ENCODE measurements at places on chromosomes 5 and 9.

- peak; percentile 59 for DNase-seq
These were observed 1.9 kb upstream of the SPDL1 start for GRCh38 chr5:169581580-169582227.

GRCh38 chr5:65874241-65874640 lies 52.1 kb upstream of the ERBIN start:
- no peak for DNase-seq

GRCh38 chr5:83414601-83415000 lies 56.9 kb upstream of the VCAN start:
- no peak for DNase-seq

DNA sequence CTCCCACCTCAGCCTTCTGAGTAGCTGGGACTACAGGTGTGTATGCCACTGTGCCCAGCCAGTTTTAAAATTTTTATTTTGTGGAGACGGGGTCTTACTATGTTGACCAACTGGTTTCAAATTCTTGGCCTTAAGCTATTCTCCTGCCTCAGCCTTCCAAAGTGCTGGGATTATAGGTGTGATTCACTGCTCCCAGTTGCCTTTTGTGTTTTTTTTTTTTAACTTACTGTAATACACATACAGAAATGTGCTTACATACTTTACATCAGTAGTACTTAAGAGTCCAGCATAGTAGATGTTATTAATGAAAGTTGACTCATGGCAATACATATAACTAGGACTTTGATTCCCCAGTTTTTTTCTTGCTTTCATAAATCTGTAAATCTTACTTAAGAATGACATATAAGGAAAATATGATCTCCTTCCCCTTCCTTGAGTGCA lies 4.7 kb downstream of the MAN2A1 start:
- no peak for DNase-seq

GRCh38 chr9:20624201-20625002 lies 2.1 kb upstream of the MLLT3 start:
- DNase-seq: peak; percentile 35

DNA sequence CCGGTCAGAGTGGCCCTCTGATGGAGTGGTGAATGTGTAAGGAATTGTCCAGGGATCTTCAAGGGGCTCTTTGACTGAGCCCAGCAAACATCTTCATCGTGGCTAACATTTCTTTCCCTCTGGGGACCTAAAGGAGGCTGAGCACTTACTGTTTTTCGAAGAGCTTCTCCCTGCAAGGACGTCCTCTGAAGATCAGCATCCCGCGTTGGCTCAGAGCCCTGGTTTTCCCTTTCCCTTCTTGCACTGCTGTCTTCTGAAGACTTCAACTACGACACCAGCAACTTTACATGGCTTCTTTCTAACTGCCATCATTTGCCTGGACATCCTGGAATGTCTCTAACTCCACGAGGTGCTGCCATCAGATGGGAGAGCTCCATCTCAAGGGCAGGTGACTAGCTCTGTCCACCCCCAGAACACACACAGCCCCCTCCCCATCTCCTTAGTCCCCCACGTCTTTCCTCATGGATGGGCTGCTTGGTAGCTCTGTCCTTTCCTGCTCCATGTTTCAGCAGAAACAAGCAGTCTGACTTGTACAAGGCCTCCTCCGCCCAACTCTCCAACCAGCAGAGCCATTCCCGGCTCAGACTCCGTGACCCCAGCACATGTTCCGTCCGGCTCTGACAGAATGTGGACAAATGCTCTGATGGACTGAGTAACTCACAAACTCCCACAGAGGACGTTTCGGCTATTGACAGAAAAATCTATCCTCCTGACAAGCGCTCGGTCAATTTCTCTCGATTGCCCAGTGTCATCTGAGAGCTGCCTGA lies 17.1 kb downstream of the SHB start:
- no peak for DNase-seq

DNA sequence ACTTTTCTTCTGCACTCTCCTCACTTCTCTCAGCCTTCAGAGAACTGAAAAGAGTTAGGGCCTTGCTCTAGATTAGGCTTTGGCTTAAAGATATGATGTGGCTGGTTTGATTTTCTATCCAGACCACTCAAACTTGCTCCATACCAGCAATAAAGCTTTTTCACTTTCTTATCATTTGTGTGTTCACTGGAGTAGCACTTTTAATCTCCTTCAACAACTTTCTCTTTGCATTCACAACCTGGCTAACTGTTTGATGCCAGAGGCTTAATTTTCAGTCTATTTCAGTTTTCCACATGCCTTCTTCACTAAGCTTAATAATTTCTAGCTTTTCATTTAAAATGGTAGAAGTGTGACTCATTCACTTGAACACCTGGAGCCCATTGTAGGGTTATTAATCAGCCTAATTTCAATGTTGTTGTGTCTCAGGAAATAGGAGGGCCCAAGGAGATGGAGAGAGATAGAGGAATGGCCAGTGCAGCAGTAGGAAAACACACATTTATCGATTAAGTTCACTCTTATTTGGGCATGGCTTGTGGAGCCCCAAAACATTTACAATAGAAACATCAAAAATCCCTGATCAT lies 5.9 kb downstream of the ATPSCKMT start:
- DNase-seq: no peak

DNA sequence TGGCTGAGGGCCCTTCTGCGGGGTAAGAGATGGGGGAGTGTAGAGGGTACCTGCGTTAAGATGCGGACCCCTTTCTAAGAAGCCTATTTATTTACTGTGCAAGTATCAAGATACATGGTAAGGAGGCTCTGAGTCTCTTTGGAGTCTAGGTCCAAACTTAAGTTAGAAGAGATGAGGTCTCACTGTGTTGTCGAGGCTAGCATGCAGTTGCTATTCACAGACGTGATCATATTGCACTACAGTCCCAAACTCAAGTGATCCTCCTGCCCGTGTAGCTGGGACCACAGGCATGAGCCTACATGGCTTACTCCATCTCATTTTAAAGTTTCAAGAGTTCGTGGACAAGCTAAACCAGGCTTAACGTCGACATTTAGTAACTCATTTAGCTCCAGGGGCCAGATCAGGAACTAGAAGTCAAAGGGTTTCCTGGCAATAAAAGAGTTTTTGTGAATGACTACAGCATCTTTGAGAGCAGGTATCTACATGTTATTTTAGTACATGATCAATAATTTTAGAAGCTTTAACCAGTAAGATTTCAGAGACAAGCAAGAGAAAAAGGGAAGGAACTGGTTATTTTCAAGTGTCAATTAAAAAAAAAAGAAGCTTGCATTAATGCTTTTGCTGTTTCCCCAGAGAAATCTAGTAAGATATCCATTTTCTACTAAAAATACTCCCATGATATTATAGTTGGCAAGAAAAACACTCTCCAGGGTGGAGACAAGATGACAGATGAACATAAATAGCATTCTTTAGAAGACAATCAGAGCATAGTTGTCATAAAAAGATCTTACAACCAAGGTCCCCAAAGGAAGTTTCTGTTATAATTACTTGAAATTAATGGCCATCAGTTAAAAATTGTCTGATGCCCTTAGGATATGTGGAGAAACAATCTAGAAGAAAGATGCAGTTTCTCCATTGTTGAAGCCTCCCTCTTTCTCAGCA lies 141.3 kb downstream of the SCAMP1 start:
- no peak for DNase-seq

GRCh38 chr5:176980818-176981217 lies 25.8 kb downstream of the UIMC1 start:
- no peak for DNase-seq

- no peak for DNase-seq
These were observed 5.4 kb upstream of the CEP72 start for GRCh38 chr5:606526-607399.

DNA sequence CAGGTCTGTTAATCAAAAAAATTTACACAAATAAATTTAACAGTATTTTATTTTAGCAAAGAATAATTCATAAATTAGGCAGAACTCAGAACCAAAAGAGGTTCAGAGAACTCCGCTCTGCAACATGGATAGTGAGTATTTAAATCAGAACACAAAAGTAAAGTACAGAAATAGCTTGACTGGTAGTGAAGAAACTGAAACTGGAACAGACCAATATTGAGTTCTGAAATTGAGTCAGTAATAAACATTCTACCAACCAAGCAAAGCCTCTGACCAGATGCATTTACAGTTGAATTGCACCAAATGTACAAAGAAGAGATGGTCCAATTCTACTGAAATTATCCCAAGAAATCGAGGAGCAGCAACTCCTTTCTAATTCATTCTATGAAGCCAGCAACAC lies 1542.8 kb downstream of the EFNA5 start:
- no peak for DNase-seq

- DNase-seq: no peak
These were observed 248.1 kb downstream of the PDE4D start for GRCh38 chr5:59645380-59645779.

DNA sequence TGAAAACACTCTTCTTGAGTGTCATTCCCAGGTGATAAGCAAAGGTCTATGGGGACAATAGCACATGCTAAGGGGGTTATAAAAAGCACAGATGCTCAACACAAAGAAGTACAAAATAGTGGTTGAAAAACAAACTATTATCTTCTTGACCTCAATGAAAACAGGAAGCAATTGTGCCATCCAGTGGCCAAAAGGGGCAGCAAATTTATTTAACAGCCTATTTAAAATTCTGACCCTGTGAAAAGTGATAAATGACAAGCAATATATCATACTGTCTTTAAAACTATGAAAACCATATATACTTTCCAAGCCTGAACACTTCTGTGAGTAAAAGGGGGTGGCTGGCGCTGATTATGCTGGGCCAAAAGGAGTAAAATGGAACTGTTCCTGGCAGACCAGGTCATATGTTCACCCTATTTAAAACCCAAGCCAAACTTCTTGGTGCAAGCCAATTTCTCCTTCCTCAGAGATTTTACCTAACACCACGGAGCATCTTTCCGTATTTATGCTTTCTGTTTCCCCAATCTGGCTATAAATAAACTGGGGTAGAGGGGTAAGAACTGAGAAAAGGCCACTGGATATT lies 29.7 kb downstream of the TEX10 start:
- peak; percentile 11 for DNase-seq

- DNase-seq: no peak
These were observed 12.9 kb downstream of the ADRA1B start for GRCh38 chr5:159929176-159929575.

DNA sequence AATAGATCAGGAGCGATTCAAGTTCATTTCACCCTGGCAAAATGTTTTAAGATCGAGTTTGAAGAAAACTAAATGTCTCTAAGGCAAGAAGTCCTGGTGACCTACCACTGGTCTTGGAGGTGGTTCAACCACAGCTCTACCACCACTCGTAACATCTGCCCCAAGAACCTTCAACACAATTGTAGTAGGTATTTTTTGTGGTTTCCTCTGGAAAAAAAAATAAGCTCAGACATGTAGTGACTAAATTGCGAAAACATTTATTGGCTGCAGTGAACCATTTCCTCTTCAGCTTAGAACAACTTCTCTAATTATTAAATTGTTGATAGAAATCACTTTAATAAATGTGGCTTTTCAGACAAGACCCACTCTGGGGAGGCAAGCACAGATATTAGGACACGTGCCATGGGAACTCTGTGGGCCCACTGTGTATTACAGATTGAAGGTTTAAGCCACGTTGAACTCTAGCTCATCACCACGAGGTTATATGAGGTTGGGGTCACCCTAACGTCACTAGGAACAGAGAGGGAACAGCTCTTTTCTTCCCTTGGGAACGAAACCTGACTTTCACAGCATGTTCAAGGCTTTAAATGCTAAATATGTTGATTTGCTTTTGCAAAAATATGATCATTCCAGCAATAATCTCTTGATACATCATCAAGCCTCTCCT lies 142.9 kb downstream of the HSD17B3 start:
- no peak for DNase-seq

GRCh38 chr9:134678666-134679443 lies 37.3 kb downstream of the COL5A1 start:
- no peak for DNase-seq

DNA sequence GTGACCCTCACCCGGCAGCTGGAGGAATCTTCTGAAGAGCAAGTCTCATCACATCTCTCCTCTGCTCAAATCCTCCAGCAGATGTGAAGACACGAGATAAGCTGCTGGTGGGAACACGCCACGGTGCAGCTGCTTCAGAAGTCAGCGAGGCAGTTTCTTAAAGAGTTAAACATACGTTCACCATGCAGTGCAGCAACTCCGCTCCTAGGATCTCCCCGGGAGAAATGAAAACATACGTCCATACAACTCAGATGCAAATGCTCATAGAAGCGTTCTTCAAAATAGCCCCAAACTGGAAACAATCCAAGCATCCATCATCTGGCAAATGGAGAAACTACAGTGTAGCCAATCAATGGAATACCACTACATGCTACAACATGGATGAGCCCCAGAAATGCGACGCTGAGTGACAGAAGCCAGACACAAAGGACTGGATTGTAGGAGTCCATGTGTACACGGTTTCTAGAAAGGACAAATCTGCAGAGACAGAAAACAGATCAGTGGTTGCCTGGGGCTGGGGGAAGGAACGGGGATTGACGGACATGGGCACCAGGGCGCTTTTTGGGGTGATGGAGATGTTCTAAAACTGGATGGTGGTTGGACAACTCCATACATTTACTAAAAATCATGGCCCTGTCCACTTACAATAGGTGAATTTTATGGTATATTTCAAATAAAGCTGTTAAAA lies 150.6 kb downstream of the COL23A1 start:
- no peak for DNase-seq

DNA sequence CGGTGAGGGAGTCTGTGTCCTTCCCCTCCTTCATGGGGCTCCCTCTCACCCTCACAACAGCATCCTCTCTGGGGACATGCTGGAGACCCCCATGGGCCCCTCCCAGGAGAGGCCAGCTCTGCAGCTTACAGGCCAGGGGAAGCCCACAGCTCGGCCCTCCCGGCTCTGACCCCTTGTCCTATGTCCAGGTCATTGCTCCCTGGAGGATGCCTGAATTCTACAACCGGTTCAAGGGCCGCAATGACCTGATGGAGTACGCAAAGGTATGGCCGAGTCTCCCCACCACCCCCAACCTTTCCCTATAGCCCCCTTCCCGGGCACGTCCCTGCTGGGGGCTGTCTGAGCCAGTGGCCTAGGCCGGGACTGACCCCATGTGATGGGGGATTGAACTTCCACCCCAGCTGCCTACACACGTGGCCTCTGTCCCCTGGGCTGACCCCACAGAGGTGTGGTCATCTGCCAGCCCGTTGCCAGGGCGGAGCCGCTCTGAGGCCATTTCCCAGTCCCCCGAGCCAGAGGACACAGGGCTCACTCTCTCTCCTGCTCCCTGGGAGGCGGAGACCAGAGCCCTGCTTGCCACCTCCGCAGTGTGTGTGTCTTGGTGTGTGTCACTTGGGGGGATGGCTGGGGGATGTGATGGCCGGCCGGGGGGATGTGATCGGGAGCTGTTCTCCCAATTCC lies 21.9 kb downstream of the ASS1 start:
- DNase-seq: no peak

- DNase-seq: peak; percentile 8
These were observed 795 bp downstream of the CNOT8 start for GRCh38 chr5:154858972-154859871.

- DNase-seq: no peak
These were observed 129.3 kb downstream of the GCNT1 start for GRCh38 chr9:76588316-76588715.

Measured in activated naive CD4-positive, alpha-beta T cell treated with Interleukin-2 at 50 U/mL for 16 hours (primary cell).